ENCODE measurements at places on chromosomes 7 and 10.

GRCh38 chr10:47057471-47057870, 146.2 kb downstream of the PTPN20 start:
- DNase-seq, result no peak

- no peak for DNase-seq
These were observed 7.3 kb downstream of the TBRG4 start for GRCh38 chr7:45103958-45104843.

DNA sequence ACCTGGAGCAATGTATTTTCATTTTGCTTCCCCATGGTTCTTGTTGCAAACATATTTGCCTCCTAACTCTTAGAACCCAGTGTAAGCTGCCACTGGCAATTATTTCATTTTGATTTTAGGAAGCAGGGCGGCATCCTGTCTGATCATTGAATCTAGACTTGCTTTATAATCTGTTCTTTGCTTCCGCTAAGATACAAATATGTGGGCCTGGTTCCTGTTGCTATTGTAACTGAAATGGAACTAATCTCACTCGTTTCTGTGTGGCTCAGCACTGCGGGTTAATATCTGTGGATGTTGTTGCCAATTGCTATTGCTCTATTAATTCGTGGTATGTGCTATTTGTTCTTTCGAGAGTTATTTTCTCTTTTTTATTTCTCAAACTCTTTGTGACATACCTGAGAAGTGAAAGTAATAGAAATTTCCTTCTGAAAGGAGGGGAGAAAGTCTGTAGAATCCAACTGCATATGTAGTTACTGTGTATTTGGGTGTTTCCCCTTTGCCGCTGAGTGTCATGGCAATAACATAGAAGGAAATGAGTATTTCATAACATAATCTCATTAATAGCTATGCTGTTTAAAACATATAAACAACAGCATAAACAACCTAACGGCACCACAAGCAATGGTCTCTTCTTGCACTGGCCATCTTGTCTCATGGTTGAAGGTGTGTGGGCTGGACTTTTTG, 62.4 kb downstream of the FZD1 start:
- DNase-seq, result no peak

DNA sequence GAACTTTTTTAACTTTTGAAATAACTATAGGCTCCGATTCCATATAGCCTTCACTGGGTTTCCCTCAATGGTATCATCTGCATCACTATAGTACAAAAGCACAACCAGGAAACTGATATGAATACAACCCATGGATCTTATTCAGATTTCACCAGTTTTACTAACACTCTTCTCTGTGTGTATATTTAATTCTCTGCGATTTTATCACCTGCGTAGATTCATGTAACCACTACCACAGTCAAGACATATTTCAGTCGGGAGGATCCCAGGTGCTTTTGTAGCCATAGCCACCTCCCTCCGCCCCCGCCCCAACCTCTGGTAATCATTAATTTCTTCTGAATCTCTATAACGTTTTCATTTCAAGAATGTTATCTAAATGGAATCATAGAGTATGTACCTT, 82.8 kb upstream of the C7orf33 start:
- no peak for DNase-seq

GRCh38 chr7:130021105-130021834, 29.9 kb downstream of the ZC3HC1 start:
- no peak for DNase-seq
